CD4-positive, alpha-beta T cell treated with Interleukin-17A for 4 hours (primary cell): ENCODE measurements at places on chromosomes 7 and 10.
A peak's percentile ranks its signal among the peaks of the same experiment; 100 is the strongest.

DNA sequence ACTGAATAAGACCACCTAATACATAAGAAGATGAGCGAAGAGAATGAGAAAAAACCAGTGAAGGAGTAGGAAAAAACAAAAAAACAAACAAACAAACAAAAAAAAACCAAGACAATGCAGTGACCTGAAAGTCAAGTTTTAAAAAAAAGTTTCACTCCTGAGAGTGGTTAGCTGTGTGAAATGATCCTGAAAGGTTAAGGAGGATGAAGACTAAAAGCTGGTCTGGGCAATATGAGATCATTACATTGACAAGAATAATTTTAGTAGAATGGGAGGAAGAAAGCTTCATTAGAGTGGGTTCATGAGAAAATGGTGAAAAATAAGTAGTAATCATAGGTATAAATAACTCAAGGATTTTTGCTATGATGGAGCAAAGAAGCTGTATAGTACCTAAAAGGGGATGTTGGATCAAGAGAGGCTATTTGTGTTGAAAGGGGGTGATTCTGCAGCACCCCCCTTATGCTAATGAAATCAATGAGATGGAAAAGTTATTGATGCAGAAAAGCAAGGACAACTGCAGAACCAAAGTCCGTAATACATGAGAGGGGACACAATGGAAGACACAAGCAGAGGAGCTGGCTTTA is 80.2 kb downstream of the KMT2C start:
- DNase-seq = no peak

DNA sequence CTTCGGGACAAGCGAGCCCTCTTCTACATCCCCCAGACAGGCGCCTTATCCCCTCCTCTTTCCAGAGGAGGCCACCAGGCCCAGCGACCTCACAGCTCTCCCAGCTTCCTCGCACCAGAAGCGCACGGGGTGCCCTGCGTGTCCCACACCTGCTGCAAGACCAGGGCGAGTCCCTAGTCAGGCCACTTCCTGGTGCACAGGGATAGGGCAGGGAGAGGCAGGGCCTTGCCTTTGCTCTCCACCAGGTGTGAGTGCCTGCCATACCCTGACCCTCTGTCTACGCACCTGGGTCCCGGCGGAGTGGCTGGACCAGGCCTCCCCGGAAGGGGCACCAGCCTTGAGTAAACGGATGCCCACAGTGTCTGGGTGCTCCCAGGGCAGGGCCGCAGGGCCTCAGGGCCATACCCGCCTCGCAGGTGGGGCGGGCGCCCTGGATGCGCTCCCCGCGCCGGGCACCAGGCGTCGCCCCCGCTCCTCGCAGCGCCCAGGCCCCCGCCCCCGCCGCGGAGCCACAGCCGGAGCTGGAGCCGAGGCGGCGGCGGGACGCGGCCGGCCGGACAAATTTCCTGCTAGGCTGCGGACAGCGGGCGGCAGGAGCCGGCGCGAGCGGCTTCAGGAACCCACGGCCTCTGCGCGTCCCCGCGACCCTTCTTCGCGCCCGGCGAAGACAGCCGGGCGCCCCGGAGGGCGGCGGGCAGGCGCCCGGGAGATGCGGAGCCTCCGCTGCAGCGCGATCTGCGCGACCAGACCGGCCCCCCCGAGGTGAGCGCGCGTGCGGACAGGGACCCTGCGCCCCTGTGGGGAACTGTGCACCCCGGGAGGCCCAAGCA is at the start of gene PTPRE:
TSS of gene PTPRE (plus strand) at position 556 of the 830 bp plus-strand sequence. CDS start 133,779 bp downstream, outside the sequence.
- DNase-seq = peak; percentile 75

- no peak for DNase-seq
Observed at GRCh38 chr10:48638739-48639527, 34.1 kb upstream of the ARHGAP22 start.

DNA sequence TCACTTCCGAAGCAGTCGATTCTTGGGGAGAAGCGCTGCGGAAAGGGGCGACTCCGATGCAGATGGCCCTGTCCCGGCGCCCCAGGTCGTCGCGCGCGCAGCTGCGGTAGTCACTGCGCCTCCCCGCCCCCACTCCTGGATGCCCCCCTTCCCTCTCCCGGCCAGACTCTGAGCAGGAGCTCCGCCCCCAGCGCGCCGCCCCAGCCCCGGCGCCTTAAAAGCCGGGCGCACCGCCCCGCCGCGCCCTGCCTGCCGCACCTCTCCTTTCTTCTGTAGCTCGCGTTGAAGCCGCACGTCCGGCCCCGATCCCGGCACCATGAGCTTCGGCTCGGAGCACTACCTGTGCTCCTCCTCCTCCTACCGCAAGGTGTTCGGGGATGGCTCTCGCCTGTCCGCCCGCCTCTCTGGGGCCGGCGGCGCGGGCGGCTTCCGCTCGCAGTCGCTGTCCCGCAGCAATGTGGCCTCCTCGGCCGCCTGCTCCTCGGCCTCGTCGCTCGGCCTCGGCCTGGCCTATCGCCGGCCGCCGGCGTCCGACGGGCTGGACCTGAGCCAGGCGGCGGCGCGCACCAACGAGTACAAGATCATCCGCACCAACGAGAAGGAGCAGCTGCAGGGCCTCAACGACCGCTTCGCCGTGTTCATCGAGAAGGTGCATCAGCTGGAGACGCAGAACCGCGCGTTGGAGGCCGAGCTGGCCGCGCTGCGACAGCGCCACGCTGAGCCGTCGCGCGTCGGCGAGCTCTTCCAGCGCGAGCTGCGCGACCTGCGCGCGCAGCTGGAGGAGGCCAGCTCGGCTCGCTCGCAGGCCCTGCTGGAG is at the start of gene INA:
TSS of gene INA (plus strand) at position 243 of the 817 bp plus-strand sequence. CDS start at position 317, 74 bp downstream.
- no peak for DNase-seq

DNA sequence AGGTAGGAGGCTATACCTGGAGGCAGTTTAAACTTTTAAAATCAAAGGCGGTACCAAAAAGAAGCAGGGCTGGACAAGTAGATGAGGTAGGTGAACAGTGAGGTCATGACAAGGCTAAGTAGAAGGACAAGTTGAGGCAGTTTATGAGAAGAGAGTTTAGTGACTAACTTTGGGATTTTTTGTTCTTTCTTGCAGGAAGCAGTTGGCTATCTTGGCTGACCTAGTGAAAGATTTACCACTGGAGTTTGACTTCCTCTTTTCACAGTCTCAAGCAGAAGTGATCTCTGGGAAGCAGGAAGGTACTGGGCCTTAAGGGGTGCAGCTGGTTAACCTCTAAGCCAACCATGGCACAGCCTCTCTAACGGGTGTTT is 26.3 kb downstream of the ENTPD7 start:
- no peak for DNase-seq

GRCh38 chr7:69367780-69368179 is 230.5 kb upstream of the AUTS2 start:
- DNase-seq = no peak

- DNase-seq = peak; percentile 20
Observed at GRCh38 chr10:16520900-16521299, 779 bp downstream of the C1QL3 start.

GRCh38 chr10:29171717-29172116 is 117.2 kb upstream of the LYZL1 start:
- no peak for DNase-seq

- DNase-seq = no peak
Observed at GRCh38 chr10:77505431-77506334, 131.9 kb downstream of the KCNMA1 start.

DNA sequence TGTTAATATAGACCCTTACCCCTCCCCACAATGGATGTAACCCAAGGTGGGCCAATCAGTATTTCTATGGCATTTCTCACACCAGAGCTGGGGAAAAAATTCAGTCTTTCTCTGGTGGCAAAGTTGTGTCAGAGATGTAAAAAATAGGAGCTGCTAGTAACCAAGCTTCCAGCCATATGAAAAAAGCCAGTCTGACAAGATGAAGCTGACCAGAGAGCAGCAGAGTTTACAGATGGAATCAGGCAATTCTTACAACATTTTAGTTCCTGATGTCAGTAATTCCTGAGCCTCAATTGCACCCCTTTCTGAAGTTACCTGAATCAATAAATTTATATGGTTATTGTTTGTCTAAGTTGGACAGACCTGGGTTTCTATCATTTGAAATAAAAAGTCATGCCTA is 286.3 kb downstream of the HPSE2 start:
- DNase-seq = no peak

- no peak for DNase-seq
Observed at GRCh38 chr7:152158801-152159587, 133.5 kb downstream of the GALNT11 start.

DNA sequence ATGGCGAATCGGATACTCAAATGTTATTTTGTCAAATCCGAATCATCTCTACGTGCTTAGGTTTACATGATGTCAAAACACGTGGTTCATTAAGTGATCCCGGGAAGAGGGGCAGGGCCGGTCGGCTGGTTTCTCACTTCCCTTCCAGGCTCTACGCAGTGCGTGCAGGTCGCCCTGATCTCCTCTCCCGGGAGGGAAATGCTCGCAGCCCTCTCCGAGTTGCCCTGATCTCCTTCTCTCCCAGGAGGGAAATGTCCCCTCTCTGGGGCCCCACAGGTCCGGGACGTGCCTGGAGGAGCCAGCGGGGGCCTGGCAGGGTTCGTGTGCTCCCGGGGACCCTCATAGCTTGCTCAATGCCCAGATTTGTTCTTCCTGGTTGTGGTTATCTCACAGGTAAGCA is 202.7 kb downstream of the DNAJB6 start:
- DNase-seq = no peak

GRCh38 chr10:27134371-27134770 is 19.8 kb downstream of the YME1L1 start:
- DNase-seq = no peak

GRCh38 chr7:85286446-85286845 is 99.6 kb upstream of the SEMA3D start:
- DNase-seq = no peak

GRCh38 chr10:43599333-43599732 is 6.9 kb upstream of the ZNF485 start:
- no peak for DNase-seq

GRCh38 chr7:46152696-46153095 is 231.6 kb upstream of the IGFBP3 start:
- no peak for DNase-seq

DNA sequence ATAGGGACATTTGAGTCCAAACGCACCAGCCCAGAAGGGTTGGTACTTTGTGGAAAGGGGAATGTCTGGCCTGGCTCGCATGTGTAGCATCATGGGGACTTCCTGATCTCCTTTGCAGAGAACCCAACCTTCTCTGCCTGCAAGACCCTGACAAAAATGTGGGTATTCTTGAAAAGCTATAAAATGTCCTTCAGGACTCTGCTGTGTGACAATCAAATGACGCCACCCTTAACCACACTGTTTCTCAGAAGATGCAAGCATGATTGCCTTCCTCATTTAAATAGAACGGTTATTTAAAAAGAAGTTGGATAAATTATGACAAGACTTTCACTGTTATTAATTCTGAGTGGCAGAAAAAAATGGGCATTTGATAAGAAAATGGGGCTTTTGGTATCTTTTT is 15.1 kb upstream of the GPR15LG start:
- DNase-seq = no peak

DNA sequence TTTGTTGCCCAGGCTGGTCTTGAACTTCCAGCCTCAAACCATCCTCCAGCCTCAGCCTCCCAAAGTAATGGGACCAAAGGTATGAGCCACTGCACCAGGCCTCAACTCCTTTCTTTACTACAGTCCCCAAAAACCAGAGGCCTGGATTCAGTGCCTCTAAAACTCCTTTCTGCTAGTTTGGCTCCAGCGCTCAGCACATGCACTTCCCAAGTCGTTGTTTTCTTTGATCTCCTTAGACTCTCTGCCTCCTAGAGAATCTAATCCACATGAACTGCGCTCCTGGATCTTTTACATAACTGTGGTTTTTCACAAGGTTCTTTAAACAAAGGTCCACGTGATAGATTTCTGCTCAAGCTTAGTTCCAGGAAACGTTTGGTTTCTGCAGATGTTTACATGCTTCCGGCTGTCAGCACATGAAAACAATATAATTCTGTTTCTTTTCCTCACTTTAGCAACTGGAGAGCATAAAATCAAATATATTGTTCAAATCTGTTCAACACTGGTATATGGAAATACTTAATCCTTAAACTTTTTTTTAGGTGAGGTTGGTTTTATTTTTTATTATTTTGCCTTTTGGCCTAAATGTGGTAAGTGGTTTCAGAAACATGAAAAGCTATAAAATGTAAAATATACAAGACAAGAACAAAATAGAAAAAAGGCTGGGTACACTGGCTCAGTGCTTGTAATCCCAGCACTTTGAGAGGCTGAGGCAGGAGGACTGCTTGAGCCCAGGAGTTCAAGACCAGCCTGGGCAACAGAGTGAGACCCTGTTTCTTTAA is 270.5 kb upstream of the MKLN1 start:
- DNase-seq = no peak

DNA sequence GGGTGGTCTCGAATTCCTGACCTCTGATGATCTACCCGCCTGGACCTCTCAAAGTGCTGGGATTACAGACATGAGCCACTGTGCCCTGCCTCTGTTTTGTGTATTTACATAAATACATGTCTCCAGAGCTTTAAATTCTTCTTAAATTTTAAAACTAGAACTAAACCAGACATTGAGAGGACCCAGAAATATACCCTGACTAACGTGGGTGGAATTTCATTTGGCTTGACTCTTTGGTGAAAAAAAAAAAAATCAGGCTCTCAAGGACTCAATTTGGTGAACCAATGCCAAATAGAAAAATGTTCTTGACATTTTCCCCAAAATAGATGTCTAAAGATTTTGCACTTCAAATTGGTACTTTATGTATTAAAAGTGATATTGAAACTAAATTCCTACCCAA is 16.6 kb upstream of the FAS start:
- no peak for DNase-seq

DNA sequence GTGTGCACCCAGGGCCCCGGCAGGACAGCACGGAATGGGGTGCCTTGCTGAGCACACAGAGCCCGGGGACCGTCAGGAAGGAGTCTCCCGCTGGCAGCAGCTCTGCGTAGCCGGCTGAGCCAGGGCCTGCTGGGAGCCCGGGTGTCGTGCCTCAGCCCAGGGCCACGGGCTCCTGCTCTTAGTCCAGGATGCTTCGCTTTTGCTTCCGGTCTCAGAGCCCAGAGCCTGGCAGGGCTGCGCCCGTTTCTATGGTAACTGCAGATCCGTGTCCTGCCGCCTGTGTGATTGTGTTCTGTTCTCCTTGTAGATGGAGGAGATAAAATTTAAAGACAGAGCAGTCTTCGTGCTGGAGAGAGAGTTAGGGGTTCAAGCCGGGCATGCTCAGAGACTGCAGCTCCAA is 53.7 kb upstream of the DPYSL4 start:
- DNase-seq = no peak

DNA sequence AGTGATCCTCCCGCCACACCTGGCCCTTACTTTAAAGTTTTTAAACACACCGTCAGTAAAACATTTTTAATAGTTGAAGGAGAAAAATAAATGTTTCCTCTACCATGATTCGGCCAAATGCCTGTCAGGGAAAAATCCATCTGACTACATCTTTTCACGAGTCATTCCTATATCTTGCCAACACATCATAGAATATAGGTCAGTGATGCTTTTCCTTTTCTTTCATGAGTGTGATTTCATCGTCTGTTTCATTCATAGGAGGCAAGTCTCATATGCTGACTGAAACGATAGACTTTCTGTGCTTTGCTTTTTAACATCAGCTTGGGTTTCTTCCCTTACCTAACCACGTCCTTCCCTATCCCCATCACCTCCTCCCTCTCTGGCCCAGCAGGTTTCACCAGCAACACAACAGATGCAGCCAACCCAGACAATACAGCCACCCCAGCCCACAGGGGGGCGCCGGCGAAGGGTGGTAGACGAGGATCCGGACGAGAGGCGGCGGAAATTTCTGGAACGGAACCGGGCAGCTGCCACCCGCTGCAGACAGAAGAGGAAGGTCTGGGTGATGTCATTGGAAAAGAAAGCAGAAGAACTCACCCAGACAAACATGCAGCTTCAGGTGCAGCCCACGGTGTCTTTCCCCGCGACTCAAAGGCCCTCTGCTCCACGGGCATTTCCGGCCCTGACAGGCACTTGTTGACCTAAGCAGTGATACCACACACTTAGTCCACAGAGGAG is 149.2 kb downstream of the TRIL start:
- no peak for DNase-seq

GRCh38 chr7:80189638-80190037 is 55.0 kb downstream of the GNAI1 start:
- no peak for DNase-seq
